ENCODE measurements at places on chromosomes 6 and 20.
A peak's percentile ranks its signal among the peaks of the same experiment; 100 is the strongest.

DNA sequence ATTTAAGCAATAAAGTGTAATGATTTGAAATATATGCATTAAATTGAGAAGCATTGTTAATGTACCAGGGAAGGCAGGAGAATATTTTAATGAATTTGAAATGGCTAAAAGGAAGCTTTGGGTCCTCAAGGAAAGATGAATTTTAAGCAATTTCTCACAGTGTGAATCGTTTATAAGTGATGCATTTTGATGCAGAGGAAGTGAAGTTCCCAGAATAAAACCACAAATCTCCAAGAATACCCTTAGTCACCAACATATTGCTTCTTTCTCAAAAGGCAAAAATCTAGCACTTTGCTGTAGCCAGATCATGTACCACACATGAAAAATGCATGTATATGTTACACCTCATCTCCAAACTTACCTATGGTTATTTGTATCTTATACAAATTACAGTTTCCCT, 11.7 kb downstream of the TPD52L1 start:
- no peak for DNase-seq

- DNase-seq = no peak
These were observed 1.7 kb upstream of the GMPR start for GRCh38 chr6:16236631-16237199.

- DNase-seq = peak; percentile 82
These were observed 2.7 kb upstream of the MICA start for GRCh38 chr6:31400467-31401289.

GRCh38 chr6:37688078-37688850, 9.4 kb downstream of the MDGA1 start:
- no peak for DNase-seq

DNA sequence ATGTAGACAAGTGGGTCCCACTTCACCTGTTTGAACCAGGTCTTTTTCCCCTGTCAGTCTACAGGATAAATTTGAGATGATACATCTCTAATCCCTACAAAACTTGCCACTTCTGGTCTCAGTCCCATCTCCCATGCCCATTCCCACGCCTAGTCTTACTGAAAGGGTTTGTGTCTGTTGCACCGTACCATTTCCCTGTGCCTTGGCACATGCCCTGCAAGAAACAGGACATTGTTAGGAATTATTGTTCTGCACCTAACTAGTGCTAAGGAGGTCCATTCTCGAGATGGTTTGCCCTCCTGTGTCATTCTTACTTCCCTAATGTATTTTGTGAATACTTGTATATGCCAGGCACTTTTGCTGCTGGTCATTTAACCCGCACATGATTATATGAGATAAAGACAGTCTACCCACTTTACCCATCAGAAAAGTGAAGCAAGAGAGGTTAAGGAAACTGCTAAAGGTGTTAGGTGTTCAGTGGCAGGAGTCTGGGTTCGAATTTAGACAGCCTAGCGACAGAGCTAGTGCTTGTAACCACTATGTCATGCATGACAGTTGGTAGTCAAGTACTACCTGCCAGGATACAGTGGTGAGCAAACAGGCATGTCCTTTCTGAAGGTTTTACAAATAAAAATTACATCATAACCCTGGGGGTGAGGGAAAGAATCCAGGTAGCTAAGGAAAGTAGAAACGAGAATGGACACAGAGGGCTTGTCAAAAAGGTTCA, 12.7 kb downstream of the FAM217A start:
- no peak for DNase-seq

DNA sequence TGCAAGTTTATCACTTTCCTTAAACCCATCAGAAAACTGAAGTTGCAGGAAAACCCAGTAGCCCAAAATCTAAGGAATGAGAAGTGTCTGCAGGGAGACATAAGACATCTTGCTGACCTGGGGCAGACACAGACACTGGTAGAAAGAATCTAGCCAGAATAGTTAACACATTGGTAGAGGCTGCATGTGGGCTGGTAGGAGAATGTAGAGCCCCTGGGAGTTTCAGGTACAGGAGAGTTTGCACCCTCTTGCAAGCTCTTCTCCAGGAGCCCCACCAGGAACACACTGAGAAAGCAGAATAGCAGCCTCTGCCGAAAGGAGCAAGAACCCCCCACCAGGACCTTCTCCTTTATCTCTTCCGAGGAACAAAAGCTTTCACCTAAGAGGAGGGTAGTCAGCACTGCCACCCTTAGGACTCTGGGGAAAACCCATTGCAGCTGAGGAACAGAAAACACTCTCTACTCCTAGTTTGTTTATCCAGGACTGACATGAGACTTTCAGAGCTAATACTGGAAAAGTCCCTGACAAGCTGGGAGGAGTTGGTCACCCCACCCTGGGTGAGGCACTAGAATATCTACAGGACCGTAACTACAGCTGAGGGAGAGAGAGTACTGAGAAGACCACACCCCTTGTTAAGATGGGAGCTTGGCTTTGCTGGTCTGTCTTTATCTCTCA, 10.5 kb upstream of the OGFRL1 start:
- DNase-seq = no peak

- no peak for DNase-seq
These were observed 2.5 kb upstream of the TNFRSF6B start for GRCh38 chr20:63693733-63694583.

DNA sequence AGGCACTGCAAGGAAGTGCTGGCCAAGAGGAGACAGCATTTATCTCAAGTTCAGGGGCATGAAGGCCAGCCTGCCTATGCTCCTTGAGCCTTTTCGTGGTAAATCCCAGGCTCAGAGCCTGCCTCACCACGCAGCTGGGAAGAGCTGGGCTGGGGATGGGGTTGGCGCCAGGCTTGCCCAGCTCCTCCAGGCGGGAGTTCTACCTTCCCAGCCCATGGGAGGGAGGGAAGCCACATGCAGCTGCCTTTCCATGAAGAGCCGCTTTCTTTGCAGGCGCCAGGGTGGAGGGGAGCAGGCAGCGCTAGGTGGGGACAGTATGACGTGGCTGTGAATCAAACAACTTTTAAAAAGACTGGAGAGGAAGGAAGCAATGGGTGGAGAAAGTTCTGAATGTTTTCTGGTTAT, 19.5 kb upstream of the SIRT5 start:
- no peak for DNase-seq

GRCh38 chr6:53857318-53858094, 62.7 kb downstream of the LRRC1 start:
- DNase-seq = no peak

- no peak for DNase-seq
These were observed 48.9 kb downstream of the DCBLD1 start for GRCh38 chr6:117531346-117531745.

- DNase-seq = no peak
These were observed 613.5 kb downstream of the PHF3 start for GRCh38 chr6:64249115-64249514.

GRCh38 chr20:49344975-49345374, 67.1 kb upstream of the ZNFX1 start:
- no peak for DNase-seq

DNA sequence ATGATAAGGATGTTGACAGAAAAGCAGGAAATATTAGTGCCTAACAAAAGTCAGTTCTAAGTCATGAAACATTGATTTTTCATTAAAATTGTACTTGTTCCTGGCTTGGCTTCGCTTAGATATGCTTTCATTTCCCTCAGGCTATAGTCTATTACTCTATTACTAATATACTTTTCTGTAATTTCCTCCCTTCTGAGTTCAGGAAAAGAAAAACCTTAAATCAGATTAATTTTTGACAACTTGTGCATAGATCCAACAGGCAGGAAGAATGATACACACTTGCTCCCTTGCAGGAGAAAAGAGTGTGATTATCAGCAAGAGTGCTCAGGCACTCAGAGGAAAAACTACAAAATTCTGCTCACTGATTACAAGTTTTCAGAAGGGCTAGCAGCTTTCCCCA, 145.2 kb upstream of the THEMIS start:
- DNase-seq = no peak

- DNase-seq = no peak
These were observed 19.8 kb downstream of the SLC22A3 start for GRCh38 chr6:160367798-160368547.

DNA sequence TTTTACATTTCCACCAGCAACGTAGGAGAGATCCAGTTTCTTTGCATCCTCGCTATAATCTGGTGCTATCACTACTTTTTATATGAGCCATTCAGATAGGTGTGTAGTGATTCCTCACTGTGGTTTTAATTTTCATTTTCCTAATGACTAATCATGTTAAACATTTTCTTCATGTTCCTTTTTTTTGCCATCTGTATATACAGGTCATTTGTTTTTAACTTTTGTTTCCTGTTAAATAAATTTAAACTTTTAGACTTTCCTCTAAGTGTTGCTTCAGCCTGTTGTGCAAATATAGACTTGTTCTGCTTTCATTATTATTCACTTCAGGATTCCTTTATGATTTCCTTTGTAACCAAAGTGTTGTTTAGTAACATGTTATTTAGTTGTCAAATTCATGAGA, 697.4 kb downstream of the PTPRT start:
- no peak for DNase-seq

DNA sequence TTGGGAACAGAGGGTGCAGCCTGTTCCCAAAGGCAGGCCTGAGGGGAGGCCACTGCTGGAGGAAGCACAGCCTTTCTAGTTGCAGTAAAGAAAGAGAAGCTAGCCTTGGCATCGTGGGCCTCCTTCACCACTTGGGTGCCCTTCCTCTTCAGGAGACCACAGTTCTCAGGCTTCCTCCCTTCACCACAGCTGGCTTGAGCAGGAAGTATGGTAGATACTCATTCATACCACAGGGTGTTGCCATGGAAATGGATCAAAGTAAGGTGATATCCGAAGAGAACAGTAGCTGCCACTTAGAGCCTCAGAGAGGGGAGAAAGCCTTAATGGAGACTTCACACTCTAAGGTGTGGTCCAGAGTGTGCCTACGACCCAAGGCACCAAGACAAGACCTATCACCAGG, 120.4 kb upstream of the RIPOR2 start:
- DNase-seq = peak; percentile 56

DNA sequence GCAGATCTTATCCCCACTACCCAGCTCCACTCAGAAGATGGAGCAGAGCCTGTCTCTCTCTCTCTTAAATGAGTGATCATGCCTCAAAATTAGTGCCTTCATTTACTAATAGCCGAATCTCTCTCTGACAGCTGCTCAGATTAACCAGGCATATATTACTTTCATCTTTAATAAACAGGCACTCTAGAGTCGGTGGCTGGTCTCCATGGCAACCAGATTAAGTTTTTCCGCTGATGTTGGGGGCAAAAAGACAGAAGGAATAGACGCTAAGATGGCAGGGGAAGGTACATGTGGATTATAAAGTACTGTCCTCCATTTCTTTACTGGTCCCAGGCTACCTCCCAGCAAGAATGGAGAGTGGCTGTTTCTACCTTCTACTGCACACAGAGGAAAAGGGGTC, 121.6 kb downstream of the QRSL1 start:
- DNase-seq = no peak

GRCh38 chr20:47430862-47431588, 70.7 kb upstream of the NCOA3 start:
- no peak for DNase-seq

DNA sequence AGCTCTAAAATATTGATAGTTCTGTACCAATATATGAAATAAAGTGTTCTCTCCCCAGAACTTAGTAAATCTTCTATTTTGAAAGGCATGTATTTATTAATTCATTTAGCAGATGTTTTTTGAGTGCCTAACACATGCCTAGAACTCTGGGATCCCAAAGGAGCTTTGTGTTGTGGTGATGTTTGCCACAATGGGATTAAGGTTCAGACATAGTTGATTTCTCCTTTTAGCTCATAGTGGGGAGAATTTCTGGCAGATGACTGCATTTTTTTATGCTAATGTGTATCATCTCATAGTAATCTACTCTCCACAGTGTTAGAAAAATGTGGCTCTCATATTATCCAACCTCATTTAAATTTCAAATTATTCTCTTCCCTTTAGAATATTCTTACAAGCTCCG, 21.7 kb downstream of the MYB start:
- DNase-seq = no peak

- no peak for DNase-seq
These were observed 9.0 kb downstream of the ADGRF1 start for GRCh38 chr6:47032974-47033765.

DNA sequence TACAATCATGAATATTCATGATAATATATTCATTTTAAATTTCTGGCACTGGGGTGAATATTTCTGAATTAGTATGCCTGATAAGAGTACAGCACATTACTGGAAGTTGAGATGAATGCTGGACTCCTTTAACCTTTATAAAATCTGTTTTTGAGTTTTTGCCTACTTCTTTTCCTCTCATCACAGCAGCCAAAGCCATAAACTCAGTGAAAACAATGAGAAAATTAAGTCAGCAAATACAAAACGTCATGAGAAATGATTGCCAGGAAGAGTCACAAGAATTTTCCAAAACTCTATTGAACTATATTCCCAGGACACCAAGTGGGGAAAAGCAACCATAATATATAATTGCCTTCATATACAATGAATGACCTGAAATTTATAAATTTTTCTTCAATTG, 837.6 kb downstream of the TBC1D32 start:
- DNase-seq = no peak

DNA sequence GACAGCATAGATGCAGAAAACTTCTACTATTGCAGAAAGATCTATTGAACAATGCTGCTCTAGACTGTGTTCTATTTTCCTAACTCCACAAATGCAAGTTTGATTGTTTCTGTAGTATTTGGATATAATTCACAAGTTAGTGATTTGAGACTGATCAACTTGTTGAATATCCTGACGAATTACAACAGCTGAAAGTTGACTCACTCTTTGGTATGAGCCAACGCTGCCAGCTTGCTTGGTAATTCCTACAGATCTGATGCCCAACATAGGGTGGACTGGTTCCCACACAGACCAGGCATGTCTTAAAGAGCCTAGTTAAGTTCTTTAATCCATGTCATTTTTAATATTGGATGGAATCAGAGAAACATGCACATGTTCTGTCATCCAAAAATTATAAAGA, 231.0 kb upstream of the RAB32 start:
- no peak for DNase-seq

- no peak for DNase-seq
These were observed 36.4 kb upstream of the SAMD3 start for GRCh38 chr6:130259140-130259539.

- DNase-seq = no peak
These were observed 62.0 kb downstream of the IL22RA2 start for GRCh38 chr6:137111296-137112066.

DNA sequence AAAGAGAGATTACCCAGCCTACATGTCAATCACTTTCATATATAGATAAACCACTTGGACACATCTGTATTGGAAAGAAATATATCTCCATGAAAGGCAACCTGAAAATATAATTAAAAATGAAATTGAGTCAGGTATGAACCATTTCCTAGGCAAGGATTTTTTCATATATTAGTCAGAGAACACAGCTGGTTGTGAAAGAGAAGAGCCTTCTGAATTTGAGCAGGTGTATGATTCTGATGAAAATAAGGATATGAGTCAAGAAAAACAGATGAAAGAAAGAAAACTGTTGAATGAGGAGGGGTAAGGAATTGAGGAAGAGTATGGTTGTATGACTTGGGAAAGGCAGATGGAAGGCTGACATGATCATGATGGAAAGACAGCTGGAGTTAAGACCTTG, 441.1 kb downstream of the HAO1 start:
- DNase-seq = no peak

GRCh38 chr6:34174846-34175399, 29.0 kb upstream of the GRM4 start:
- DNase-seq = no peak
